GM13977 (cell line): ENCODE measurements at places on chromosomes 1 and 21.

DNA sequence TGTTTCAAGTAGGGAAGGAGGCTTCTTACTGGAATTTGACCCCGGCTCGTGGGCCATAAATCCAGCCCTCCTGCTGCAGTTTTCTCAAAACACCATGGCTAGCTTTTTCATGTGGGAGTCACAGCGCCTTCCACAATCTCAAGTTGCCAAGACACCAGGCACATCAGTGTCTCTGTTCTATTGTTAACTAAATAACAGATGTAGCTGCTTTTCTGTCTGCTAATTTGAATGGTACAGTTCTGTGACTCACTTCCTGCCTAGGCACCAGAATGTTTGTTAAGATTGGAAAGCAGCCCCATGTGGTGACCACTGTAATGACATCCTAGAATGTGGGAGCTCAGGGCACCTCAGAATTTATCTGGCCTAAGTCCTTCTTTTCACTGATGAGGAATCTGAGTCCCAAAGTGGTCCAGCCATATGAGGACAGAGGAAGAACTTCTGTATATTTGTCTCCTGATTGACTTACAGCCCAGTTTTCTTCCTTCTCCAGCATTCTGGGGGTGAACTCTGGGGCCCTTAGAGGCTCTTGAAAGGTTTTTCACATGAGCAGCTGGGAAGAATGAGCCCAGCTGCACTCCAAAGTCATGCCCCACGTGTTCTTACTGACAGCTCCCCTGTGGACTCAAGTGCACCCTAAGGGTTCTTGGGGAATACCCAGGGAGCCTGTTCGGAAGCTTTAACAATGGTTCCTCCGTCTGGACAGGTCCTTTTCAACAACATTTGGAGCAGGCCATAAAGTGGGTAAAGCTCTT, 27.5 kb downstream of the TRIM45 start:
- DNase-seq, result peak; percentile 37

DNA sequence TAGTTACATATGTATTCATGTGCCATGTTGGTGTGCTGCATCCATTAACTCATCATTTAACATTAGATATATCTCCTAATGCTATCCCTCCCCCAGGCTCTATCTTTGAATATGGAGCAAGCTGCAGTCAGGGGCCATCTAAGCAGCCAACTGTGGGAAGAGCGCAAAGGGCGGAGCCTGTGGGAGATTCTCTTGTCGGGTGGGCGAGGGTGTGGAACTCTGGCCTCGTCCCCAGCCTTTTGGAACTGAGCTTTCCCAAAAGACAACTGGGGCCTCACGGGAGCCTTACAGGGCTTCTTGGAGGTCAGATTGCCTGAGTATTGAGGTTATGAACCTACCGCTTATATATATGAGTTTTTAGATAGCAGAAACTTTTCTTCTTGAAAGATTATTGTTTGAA, 117.2 kb downstream of the HHAT start:
- DNase-seq, result no peak

DNA sequence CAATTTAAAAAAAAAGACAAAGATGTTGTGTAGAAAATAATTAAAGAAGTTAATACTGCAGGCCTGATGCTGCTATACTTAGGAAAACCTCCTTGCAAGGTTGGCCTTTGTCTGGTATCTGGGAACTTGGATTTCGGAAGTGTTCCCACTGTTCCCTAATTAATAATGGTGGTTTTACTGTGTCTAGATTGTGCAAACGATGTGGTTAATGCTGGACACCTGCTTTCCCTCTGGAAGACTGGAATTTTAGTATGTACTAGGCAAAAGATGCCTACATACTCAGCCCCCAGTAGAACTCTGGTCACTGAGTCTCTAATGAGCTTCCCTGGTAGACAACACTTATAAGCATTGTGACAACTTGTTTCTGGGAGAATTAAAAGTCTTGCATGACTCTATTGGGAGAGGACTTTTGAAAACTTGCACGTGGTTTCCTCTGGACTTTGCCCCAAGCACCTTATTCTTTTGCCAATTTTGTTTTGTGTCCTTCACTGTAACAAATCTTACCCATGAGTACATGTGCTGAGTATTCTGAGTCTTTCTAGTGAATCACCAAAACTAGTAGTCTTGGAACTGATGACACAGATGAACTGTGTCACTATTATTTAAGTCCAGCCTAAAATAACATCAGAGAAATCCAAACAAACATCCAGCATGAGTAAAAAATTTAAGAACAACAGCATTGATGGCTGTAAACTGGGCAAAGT, 40.4 kb downstream of the LIN9 start:
- DNase-seq, result no peak

DNA sequence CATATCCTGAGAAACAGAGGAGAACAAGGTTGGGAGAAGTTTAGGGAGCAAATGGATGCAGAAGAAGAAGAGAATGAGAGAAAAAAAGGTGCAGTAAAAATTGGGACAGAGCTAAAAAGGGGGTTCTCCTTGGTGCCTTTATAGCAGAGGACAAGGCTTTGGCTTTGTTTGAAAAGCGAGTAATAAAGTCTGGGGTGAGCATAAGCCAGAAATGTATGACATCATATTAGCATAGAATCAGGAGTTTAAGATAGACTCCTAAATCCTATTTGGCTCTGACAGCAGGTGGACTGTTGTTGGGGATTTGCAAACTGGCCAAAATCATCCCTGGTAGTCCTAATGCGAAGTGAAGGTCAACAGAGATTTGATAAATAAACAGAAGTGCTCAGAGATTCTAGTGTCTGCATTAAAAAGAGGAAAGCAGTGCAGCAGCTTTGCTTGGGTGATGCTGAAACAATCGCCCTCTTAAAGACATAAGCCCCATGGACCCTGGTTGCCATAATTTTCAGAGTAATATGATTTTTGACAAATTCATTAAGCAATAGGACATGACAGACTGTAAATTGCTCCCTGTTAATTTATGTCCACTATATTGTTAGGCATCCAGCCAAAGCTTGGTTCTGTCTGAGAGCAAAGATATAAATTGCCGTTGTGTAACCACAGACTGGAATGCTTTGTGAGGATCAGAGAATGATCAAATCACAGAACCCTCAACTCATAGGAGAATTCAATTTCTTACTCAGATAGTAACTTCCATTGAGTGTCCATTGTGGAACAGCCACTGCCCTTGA, 385.0 kb upstream of the NFIA start:
- no peak for DNase-seq

GRCh38 chr21:14991957-14992356, 72.8 kb downstream of the NRIP1 start:
- DNase-seq, result no peak

DNA sequence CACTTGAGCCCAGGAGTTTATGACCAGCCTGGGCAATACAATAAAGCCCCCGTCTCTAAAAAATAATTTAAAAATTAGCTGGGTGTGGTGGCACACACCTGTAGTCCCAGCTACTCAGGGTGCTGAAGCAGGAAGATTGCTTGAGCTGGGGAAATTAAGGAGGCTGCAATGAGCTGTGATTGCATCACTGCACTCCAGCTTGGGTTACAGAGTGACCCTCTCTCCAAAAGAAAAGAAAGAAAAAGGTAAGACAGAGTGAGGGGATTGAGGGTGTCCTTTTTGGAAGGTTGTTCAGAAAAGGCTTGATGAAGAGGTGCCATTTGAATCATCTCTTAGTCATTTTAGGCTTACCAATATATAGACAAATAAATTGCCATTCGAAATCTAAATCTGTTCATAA, 4.0 kb upstream of the SRRM1 start:
- no peak for DNase-seq

DNA sequence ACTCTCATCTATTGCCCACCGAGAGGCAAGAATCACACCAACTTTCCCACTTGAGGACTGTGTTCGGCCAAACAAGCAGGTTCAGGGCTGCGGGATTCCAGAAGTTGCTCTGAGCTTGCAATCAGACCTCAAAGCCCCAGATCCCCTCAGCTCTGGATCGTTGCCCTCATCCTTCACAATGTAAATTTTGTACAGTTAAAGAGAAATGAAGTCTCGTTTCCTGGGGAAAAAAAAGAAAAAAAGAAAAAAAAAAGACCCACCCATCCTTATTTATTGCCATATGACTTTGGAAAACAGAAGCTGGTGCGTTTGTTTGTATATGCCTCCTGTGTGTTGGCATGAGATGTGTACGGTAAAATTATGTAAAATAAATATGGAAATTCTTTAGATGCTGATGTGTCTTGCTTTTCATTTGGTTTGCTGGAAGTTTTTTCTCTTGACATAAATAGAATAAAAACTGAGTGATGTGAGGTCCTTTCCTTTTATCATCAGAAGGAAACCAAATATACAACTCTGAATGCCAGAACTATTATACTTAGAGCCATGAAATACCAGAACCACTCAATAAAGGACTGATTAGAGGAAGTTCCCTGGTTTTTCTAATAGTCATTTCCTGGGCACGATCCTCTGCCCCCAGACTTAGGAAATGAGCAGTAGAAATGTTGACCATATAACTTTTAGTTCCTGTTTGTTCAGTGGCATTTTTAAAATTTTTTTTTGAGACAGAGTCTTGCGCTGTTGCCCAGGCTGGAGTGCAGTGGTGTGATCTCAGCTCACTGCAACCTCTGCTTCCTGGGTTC, 48.7 kb downstream of the LHX4 start:
- DNase-seq, result no peak

DNA sequence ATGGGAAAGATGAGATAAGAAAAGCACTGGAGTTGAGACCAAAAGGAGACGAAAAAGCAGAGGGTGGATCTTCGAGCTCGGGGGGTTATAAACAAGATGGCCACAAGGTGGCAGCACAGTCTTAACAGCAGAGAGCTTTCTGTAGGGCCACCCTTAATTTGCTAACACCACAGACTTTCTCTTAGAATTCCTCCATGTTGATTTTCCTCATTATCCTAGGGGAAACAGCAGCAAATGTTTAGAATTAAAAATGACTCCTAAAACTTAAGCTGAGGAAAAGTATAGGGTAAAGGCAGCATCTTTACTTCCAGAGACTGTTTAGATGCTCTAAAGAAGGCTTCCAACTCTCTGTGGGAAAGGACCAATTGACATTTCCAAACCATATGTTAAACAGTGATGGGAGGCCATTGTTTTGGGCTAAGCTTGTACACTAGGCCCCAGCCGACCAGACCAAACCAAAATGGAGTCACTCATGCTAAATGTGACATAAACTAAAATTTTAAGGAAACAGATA, 2.5 kb upstream of the APOBEC4 start:
- peak; percentile 78 for DNase-seq

GRCh38 chr21:21200103-21200938, 202.1 kb downstream of the NCAM2 start:
- DNase-seq, result no peak

- DNase-seq, result no peak
Observed at GRCh38 chr1:46692811-46693770, 21.4 kb downstream of the TEX38 start.

GRCh38 chr1:193479187-193479586, 292.8 kb upstream of the B3GALT2 start:
- DNase-seq, result peak; percentile 11

GRCh38 chr1:155485945-155486344, 76.7 kb downstream of the ASH1L start:
- peak; percentile 15 for DNase-seq

- DNase-seq, result no peak
Observed at GRCh38 chr1:246790833-246791232, 66.6 kb downstream of the SCCPDH start.
